ENCODE measurements at places on chromosomes 5 and 9.

- DNase-seq, result no peak
Measured at GRCh38 chr9:128372784-128373183, 1.6 kb downstream of the URM1 start.

DNA sequence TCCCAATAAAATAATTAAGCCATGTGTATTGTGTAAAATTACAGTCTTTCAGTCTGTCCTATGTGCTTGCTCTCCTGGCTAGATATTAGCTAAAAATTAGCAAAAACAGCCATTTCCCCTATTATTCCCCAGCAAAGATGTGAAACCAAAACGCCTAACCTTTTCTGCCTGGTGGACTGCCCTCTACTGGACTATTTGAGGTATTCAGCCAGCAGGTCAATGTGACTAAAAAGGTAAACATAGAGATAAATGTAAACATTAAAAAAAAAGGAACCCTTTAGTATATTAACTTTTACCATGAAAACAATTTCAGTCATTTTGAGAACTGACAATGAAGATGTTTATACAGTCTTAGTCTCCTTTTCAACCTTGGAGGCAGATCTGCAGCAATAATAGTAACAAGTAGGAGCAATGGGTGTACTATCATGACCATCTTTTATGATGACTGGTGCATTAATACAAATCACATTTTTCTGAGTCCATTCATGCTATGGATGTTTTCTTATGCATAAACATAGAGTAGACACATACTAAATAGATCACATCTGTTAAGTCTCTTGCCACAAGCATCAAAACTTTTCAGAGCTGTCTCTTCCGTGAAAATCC lies 10.1 kb downstream of the ATG12 start:
- DNase-seq, result peak; percentile 62

DNA sequence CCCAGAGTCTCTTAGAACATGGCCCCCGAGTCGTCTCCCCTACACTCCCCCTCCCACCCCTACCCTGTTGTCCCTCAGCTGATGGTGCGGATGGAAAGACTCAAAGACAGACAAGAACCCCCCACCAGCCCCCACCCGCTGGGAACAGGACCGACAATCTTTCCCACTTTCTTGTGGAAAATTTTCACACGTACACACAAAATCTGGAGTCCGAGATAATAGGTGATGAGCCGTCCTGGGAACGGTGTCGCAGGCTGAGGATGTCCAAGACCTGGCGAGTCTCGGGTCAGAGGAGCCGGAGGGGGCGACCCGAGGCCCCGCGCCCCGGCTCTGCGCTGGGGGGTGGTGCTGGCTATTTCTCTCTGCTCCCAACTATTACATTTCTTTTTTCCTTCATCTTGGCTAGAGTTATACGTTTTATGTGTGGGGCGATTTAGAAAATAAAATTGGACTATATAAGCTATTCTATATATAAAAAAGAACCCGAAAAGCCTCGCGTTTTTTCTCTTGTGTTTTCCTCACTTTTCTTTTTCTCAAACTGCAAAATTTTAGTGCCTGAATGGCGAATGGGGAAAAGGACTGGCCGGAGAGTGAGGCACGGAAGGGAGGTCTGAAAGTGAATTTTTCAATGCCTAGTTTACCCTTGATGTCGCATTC lies 188.8 kb downstream of the MEF2C start:
- no peak for DNase-seq

DNA sequence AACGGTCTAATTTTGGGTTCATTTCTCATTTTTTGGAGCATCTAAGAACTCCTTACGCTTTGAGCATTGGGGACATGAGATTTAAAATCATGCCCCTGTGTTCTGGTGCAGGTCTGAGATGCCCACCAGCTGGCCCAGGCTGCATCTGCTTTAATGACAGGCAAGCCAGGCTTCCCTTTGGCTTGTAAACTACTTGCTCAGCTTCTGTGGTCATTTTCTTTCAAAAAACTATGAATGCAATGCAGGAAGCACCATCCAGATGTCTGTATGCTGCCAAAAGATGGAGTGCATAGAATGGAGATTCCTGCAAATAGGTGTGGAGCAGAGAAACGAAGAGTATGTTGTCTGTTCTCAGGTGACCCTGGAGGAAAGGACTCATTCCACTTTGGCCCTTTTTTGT lies 399.9 kb upstream of the ADAMTSL1 start:
- DNase-seq, result no peak

GRCh38 chr5:1161108-1161832 lies 40.1 kb upstream of the SLC6A19 start:
- DNase-seq, result no peak

DNA sequence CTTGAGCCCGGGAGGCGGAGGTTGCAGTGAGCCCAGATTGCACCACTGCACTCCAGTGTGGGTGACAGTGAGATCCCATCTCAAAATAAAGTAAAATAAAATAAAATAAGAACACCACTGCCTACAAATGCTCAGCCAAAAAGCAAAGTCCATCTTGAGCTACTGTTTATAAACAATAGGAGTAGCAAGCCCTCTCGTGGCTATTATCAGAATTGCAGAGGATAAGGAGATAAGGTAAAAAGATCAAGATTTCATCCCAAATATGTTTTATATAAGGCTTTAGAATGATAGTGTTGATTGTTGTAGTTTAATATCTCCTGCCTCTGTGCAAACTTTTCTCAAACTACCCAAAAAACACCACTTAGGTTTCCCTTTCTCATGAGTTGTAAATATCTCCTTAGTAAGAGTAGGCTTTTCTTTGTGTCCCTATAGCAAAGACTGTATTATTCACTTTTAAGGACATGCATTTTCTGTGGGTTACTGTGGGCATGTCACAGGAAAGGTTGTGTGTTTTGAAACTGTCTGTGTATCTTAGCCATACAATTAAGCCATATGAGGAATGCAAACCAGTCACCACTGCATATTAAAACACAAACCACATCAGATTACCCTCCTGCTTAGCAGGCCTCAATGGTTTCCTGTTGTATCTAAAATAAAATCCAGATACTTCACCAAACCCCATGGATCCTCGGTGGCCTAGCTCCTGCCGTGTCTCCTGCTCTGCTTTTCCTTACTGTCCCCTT lies 31.8 kb upstream of the CKS2 start:
- peak; percentile 50 for DNase-seq
